Stimulated activated naive CD8-positive, alpha-beta T cell treated with anti-CD3 and anti-CD28 coated beads, Interleukin-15, Interleukin-2, amounts not matched to agents 100 U/mL and 50 U/mL, for 24 hours (primary cell): ENCODE measurements at places on chromosomes 11 and 22.
A peak's percentile ranks its signal among the peaks of the same experiment; 100 is the strongest.

GRCh38 chr22:47929073-47929472 is 1166.6 kb downstream of the TBC1D22A start:
- no peak for DNase-seq

GRCh38 chr11:36757075-36757474 is 159.0 kb upstream of the RAG2 start:
- no peak for DNase-seq

- no peak for DNase-seq
Observed at GRCh38 chr11:5631969-5632635, 7.3 kb downstream of the TRIM34 start.

GRCh38 chr11:85946221-85946620 is 91.0 kb downstream of the CCDC83 start:
- DNase-seq, result no peak

GRCh38 chr22:44719586-44720368 is 17.8 kb downstream of the PRR5 start:
- DNase-seq, result no peak

- no peak for DNase-seq
Observed at GRCh38 chr11:34249439-34249838, 108.4 kb downstream of the ABTB2 start.

DNA sequence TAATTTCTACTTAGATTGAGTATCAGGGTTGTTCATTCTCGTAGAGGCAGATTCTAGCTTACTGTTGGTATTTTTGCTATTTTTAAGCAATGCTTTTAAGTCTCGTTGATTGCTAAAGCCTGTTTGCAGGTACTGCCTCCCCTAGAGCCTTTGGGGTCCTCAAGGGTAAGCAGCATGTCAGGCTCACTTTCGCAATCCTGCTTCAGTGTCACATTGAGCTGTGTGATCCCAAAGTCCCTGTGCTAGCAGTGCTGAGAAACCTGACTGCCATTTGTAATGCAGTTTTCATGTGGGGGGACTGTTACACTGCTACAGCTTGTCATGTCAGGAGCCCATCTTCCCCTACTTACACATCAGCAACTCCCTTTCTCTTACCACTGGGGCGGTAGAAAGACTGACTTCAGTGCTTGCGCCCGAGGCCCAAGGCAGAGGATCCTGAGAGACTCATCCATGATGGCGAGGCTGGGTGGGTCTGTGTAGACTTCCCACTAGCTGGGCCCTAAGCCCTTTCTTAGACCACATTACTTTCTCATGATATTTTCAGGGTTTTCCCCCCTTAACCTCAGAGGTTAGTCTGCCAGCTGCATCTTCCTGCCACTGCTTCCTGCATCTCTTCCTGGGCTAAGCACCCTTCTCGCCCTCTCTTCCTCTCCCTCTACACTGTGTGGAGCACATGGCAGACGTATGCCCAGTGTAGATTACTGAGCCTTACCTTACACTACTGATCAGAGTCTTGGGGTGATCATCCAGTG is 40.8 kb upstream of the ST14 start:
- DNase-seq, result peak; percentile 60

GRCh38 chr11:27618281-27618915 is 81.9 kb downstream of the BDNF start:
- DNase-seq, result no peak

DNA sequence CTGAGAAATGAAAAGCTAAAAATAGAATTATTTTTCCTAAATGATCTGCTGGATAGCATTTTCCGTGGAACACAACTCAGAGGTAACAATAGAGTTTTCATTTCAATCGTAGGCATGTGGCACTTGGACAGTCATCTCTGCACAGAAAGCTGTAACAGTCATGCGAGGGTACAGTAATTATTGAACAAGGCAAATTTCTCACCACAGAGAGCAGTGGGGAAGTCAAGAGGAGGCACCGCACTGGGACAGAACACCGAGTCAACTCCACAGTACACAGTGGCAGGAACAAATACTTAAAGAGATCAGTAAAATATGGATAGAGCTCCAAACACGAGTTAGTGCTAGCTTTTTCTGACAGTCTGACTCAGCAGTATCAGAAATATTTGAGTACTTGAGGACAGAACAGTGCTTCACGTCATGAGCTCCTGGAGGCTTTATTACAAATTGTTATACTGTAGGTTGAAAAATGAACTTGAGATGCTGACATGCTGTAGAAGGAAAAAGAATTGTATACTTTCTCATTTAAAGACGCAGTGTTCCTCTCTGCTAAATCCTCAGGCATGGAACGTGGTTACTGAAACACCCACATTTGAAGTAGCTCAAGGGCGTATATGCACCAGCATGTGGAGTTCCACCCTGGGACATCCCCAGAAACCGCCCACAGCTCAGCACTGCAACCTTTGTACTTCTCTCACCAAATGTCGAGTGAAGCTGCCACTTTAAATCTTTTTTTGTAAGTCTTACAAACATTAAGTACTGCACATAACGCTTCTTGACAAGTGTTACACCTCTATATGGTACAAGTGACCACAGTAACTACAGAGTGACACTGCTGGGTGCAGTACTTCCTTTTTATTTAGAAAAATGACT is 27.4 kb upstream of the YPEL1 start:
- peak; percentile 59 for DNase-seq

GRCh38 chr11:2166091-2166851 is 5.3 kb upstream of the INS start:
- DNase-seq, result peak; percentile 72

DNA sequence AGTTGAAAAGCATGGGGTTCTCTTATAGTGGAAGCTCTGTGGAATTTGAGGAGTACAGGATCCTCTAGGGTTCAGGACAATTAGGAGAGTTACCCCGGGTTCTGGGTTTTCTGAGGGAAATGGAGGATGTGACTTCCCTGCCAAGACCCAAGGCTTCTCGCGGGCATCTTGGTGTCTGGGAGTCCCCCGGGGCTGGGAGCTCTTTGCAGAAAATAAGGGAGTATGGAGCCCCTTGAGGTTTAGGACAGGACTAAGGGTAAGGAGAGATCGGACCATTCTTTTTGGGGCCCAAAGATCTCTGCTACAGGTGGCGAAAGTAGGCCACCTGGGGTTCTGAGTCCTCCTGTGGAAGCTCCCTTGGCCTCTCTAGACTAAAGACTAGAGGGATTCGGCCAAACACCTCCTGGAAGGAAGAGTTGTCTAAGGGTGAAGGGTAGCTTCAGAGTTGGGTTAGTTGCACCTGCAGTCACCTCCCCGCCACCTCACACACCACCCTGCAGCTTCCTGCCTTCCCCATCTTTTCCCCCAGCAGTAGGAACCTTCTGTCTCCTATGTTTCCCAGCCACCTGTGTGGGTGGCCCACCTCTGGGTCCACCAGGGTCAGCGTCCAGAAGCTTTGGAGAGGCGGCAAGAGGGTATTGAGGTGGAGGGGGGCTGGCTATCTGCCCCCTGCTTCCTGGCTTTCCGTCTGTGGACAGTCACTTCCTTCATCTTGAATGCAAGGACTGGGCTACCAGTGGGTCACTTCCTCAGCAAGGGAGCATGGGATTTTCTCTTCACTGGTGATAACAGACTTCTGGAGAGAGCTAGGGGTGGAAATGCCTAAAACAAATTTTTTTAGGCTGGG is 908 bp downstream of the LIMK2 start:
- peak; percentile 10 for DNase-seq

DNA sequence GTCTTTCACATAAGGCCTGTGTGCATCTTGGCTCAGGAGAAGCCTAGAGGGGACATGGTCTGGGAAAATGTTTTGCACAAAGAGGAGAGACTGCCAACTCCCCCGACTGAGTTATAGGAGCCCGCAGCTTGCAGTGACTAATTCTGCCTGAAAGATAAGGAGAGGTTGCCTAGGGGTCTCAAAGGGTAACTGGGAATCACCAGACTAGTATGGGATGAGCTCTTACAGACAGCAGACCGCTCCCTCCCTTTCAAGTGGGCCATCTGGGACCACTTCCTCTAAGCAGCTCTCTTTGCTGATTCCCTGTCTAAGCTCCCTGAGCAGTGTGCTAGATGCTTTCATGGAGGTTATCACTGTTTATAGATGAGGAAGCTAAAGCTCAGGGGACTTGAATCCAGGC is 105.1 kb downstream of the TENM4 start:
- DNase-seq, result no peak

- DNase-seq, result no peak
Observed at GRCh38 chr11:70798296-70798695, 400.0 kb downstream of the CTTN start.

- no peak for DNase-seq
Observed at GRCh38 chr11:27998552-27998951, 109.4 kb downstream of the KIF18A start.

DNA sequence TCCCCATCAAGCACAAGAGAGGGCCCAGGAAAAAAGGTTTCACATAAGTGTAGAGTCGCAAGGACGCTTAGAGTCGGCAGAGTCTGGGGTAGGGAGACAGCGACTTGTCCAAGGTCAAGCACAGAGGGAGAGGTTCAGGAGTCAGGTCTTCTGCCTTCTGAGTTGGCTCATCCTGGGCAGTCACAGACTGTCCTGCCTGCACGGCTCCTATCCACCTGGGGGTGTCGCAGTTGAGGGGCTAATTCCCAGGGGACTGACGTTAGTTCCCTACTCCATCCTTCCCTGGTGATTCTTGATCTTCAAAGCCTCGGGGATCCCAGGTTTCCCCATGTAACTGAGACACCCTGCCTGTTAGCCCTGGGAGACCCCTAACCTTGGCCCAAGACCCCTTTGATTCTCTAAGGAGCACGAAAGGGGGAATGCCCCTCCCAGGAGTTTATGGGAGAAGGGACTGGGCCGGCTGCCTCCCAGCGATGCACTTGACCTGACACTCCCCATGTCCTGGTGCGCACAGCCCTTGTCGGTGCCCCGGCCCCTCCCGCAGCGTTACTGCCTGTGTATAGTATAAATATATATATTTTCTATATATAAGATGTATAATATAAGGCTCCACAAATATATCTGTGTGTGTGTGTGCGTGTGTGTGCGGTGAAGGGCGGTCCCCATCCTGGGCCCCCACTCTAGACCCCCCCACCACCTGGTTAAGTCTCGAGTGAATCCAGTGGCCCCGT is 14.7 kb upstream of the TAB1 start:
- DNase-seq, result no peak

DNA sequence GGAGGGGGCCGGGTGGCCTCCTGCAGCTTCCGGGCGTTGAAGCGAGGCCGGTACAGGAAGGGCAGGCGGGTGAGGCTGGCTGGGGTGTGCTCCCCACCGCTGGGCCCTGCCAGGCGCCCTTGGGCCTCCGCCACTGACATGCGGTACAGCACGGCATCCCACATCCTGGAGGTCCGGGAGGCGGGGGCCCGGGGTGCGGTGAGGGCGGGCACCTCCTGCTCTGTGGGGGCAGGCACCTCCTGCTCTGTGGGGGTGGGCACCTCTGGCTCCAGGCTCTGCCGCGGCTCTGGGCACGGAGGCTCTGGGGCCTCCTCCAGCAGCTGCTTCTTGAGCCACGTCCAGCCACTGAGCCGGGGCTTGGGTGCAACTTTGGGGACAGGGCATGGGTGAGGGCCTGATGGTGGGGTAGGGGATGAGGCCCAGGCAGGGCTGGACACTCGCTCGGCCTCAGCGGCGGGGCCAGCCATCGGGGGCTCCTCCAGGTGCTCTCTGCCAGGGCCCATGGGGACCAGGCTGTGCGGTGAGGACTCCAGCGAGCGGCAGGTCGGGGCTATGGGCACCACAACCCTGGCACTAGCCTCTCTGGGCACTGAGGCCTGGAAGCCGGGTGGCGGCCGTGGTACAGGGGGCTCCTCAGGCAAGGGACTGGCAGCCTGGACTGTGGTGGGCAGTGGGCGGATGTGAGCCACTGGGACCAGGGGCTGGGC is 2.3 kb downstream of the PRR33 start:
- peak; percentile 82 for DNase-seq

GRCh38 chr11:127058524-127058923 is 58.0 kb upstream of the KIRREL3 start:
- no peak for DNase-seq

GRCh38 chr22:21591695-21592094 is 24.2 kb downstream of the UBE2L3 start:
- no peak for DNase-seq

- no peak for DNase-seq
Observed at GRCh38 chr22:26236991-26237390, 67.7 kb downstream of the SEZ6L start.

GRCh38 chr11:46331282-46331984 is 15.8 kb upstream of the DGKZ start:
- DNase-seq, result no peak

- no peak for DNase-seq
Observed at GRCh38 chr22:22655452-22656290, 11.3 kb downstream of the GGTLC2 start.

GRCh38 chr22:17774206-17774925 is at the start of gene BID:
BID (minus strand) TSS chr22:17774469; CDS start chr22:17750116, 24,353 bp downstream.
- peak; percentile 54 for DNase-seq

DNA sequence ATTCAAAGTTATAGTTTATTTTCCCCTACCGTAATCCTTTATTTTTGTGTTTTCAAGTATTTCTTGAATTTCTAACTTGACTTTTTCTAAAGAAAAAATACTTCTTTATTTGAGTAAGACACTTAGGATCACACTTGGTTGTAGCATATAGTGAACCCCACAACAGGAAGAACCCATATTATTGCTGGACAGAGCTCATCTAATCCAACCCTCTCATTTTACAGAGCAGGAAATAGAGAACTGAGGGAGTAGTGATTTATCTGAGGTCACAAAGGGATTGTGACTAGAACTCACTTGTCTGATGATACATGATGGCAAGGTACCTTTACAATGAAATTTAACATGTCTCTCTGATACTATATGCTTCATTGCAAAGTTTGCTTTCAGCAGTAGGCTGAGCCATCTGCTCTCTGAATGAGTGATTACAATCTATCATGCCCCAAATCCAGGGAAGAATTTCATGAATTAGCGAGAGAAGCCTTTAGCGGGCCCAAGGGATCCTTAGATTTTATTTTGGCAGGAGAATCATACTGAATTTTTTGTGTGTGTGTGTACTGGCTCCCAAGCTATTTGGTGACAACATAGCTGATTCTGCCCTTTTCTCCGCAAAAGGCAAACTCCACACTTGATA is 9.8 kb downstream of the SLC17A6 start:
- DNase-seq, result no peak

- DNase-seq, result peak; percentile 71
Observed at GRCh38 chr11:62545437-62546243, 966 bp downstream of the AHNAK start.

DNA sequence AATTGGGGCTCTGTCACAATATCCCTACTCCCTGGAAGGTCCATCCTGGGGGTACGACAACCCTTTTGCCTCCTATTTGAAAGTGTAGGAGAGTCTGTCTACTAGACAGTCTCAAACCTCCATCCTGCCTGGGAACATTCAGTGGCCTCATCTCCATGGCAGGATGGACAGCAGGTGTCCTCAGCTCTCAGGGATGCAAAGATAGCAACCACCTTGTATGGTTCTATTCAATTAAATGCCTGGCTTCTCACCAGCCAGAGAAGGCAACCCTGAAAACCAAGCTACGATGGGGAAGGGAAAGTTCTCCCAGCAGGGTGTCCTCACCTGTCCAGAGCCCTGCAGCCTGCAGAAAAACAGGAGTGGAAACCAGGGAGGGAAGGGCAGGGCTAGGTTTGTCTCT is 164.9 kb downstream of the MIAT start:
- no peak for DNase-seq

GRCh38 chr11:83056611-83057010 is 15.1 kb downstream of the RAB30 start:
- no peak for DNase-seq
